Pons (tissue), 1 donor: ENCODE measurements at places on chromosomes 3 and 15.

DNA sequence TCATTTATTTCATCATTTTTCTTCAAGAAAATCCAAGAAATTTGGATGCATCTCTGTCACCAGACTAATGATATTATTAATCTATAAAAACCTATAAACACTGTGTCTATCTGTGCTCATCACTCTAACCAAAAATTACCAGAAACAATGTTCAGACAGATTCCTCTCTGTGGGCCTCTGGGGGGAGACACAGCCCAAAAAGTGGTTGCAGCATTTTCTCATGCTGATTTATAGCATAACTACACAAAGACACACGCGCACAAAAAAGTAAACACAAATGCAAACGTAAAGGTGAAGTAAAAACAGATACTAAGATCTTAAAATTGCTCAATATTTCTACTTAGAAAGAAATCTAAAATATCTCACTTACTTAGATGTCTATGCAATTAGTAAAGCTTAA is 976.0 kb downstream of the GBE1 start:
- DNase-seq = peak; percentile 15

DNA sequence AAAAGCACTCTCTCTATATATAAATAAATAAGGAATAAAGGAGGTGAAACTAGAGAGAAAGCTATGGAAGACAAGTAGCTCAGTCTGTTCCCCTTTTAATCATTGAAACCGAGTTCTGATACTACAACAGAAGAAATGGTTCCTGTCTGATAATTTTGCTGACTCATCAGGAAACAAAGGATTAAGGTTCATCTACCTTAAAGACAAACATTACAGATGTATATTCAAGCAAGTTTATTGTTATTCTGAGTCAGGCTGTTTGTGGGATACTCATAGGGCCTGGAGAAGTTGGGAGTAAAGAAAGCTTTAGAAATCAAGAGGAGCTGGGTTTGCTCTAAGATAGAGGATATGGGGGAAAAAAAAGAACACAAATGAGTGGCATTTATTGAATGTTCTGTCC is 566.0 kb downstream of the ROBO2 start:
- no peak for DNase-seq

- DNase-seq = no peak
These were observed 274.9 kb downstream of the ABHD5 start for GRCh38 chr3:43965656-43966055.

- no peak for DNase-seq
These were observed 57.3 kb downstream of the SLC4A7 start for GRCh38 chr3:27426926-27427325.

- DNase-seq = no peak
These were observed 131.2 kb upstream of the CGNL1 start for GRCh38 chr15:57245130-57245529.

DNA sequence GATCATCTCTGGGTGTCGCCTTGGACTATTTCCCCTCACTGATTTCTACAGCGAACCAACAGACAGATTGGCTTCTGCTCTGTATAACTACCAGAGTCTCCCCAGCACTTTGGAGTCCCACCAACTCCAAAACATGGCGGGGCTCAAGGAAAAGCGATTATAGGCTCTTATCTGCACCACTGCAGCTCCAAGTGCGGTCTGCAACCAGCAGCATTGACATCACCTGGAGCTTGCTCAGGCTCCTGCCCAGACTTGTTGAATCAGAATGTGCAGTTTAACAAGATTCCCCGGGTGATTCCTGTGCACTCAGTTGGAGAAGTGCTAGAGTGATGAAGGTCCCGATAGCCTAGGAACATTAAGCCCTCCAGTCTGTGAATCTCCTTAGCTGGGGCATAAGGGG is 9.0 kb downstream of the CCK start:
- DNase-seq = no peak

- DNase-seq = no peak
These were observed 219.6 kb downstream of the EPHA3 start for GRCh38 chr3:89326997-89327396.
